HT-29 (cell line): ENCODE measurements at places on chromosomes 3 and 15. TPM values are rescaled to one million over a fixed set of nuclear protein-coding genes. Genes with fewer than 3 reads are reported as not detected.
A peak's percentile ranks its signal among the peaks of the same experiment; 100 is the strongest.

LTK gene
- total RNA-seq, result 0.05 TPM in 2 replicates

SPATA12 gene
- 0.05 and 0.86 TPM in 2 replicates for total RNA-seq

CLDN11 gene
- 0.56 and 0.63 TPM in 2 replicates for total RNA-seq

DNA sequence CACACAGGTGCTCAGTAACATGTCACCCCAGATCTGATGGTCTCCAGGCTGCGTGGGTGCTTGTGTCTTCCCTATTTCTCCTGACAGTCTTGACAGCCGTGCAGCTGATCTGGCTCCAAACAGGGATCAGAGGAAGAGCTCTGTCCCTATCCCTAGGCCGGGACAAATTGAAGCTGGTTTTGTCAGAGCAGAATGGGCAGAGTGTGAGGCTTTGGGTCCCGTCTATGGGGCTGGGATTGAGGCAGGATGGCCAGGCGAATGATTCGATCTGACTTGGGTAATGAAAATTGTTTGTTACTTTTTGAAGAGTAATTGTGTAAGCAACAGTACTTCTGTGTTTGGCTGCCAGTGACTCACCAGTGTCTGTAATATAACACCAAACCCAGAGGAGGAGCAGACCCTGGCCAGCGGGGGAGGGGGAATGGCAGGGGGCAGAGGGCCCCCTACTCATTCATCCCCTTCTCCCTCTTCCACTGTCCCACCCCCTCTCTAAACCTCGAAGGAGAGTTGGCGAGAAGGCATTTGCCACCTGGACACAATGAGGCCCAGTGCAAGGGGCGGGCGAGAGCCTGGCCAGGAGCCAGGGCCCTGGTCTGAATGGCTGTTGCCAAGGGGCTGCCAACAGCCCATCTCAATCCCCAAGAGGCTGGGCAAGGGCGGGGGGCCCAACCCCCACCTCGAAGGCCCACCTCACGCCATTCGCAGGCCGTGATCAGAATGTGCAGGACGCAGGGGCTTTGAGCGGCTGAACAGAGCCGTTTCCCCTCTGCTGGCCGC lies 4.9 kb upstream of the MAGEF1 start:
- no peak for DNase-seq

DNA sequence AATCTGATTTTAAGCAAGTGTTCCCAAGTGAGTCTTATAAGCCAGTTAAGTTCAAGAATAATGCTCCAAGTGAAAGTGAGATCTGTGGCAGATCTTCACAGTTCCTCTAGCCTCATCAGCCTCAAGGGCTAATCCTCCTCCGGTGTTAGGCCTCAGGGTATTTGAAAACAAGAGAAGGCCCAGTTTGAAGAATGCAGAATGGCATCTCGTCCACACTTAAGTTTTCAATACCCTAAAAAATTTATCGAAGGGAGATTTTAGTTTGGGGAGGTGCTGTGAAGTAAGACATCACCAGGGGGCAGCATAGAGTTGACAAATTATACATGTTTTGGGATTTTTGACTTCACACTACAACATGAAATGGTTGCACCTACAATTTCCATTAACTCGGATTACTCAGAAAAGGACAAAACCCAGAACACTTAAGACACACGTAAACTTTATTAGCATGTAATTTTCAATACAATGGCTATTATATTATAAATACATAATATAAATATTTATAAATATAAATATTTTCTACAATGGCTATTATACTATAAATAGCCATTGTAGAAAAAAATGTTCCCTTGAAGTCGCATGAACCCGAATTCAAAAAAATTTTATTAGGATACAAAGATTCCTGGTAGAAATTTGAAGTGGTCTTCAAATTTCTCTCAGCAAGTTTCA lies 2.3 kb upstream of the TMEM266 start:
- DNase-seq, result peak; percentile 67

DNA sequence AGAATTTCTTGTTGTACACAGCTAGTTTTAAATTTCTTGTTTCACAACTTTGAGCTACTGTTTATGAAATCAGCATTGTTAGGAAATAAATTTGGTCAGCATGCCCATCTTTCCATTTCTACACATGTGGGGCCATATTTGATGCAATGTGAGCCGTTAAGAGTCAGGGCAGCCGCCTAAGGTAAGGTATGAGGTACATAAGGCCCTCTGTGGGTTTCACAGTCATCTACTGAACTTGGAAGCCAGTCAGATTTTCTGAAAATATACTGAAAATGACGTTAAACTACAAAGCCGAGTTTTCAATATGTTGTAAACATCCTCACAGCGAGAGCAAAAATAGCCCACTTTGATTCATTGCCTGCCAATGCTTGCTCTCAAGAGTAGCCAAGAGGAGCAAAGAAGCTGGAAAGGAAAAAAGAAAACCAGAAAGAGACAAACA lies 94.7 kb upstream of the PDZRN3 start:
- no peak for DNase-seq
